Astrocyte of the hippocampus (primary cell): ENCODE measurements at places on chromosomes 6 and 20.

GRCh38 chr20:53276143-53276542 lies 304.0 kb downstream of the TSHZ2 start:
- DNase-seq, result no peak

DNA sequence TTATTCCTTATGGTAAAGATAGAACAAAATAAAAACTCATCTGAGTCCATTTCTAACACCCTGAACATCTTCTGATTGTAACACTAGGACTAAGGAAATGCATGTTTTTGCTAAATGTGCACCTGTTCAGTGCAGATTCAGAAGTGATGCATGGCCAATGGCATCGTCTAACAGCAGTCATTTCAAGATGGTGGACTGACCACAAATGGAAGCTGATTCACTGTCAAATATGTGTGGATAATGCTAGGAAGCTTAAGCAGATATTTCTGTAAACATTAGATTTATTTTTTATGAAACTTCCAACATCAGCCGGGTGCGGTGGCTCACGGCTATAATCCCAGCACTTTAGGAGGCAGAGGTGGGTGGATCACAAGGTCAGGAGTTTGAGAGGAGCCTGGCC lies 394.8 kb downstream of the SAMD5 start:
- DNase-seq, result no peak

GRCh38 chr6:82246370-82246769 lies 1.2 kb downstream of the IBTK start:
- DNase-seq, result no peak

GRCh38 chr6:108164815-108165706 lies 761 bp upstream of the NR2E1 start:
- DNase-seq, result peak; percentile 48

- peak; percentile 21 for DNase-seq
Measured at GRCh38 chr6:121765060-121765459, 329.6 kb downstream of the GJA1 start.

- peak; percentile 67 for DNase-seq
Measured at GRCh38 chr6:81997090-81997926, 244.8 kb upstream of the TENT5A start.

DNA sequence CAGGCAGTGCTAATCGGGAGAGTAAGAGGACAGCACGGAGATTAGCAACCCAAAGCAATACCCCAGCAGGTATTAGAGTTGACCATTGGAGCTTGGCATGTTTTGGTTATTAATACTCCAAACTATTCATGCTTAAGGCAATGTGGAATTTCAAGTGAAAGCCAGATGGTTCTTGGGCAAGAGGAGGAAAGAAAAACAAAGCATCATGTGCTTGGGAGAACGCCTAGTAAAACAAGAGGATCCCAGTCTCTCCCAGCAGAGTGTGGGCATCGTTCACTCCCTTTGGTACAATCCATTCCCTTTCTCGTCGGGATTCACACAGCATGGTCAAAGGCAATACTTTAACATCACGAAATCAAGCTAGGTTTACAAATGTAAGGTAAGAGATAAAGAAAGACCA lies 349.8 kb downstream of the PRKN start:
- DNase-seq, result peak; percentile 69

GRCh38 chr20:53434662-53435061 lies 159.0 kb downstream of the ZNF217 start:
- no peak for DNase-seq

GRCh38 chr6:145551164-145551563 lies 184.2 kb downstream of the EPM2A start:
- no peak for DNase-seq

DNA sequence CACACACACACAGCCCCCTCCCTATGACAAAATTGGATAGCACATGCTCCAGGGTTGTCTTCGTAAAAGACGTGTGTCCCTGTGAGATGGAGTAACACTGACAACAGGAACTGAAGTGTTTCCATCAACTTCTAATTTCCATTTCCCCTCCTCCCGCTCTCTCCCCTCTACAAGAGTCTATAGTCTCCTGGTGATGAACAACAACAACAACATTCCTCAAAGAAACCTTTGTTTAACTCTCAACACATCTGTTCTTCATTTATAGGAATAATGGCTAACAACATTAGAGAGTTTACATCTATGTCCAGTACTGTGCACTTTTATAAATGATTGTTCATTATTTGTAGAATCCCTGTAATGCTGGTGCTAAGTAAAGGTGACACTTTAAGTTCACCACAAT lies 205.8 kb upstream of the SSTR4 start:
- DNase-seq, result no peak

DNA sequence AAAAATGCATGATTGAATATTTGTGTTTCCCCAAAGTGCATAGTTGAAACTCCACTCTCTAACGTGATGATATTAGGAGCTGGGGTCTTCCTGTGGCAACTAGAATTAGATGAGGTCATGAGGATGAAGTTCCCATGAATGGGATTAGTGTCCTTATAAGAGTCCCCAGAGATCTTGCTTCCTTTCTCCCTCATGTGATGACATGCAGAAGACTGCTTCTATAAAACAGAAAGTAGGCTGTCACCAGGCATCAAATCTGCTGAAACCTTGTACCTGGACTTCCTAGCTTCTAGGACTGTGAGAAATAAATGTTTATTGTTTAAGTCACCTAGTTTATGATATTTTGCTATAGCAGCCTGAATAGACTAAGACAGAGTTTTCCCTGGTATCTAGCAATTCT lies 586.5 kb upstream of the EPHA7 start:
- DNase-seq, result no peak

DNA sequence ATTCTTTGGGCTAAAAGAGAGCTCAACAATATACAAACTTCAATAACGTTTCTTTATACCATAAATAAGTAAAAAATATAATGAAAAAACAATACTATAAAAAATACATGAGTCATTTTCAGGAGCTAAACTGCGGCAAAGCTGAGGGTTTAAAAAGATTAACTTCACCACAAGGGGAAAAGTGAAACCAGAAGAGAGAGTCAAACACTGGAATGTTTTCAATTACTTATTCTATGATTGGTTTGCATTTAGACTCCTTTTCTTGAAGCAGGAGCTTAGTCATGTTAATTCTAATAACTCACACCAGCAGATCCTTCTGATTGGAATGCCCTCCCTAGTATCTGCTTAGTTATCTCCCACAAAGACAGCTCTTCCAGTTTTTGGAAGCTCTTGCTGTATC lies 627.3 kb downstream of the UTRN start:
- DNase-seq, result peak; percentile 77

- no peak for DNase-seq
Measured at GRCh38 chr6:41153992-41154625, at the start of gene TREML1. Gene TREML1 (minus strand): TSS chr6:41154347. CDS start chr6:41154288, 59 bp downstream.

- peak; percentile 66 for DNase-seq
Measured at GRCh38 chr20:38252292-38253288, 7.9 kb downstream of the KIAA1755 start.

DNA sequence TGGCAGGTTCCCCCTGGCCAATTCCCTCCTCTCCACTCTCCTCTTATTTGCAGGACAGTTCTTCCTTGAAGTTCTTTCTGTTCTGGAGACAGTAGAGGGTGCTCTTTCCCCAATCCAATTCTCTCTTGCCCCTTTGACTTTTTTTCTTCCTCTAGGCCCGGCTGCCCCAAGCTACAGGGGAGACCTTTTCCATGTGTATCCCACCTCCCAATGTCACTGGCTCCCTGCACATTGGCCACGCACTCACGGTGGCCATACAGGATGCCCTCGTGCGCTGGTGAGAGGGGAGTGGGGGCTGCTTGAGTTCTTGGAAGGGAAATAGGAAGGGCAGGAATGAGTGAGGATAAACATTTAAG lies 1.5 kb downstream of the VARS2 start:
- peak; percentile 81 for DNase-seq

- DNase-seq, result no peak
Measured at GRCh38 chr6:15817100-15817499, 154.3 kb upstream of the DTNBP1 start.

- DNase-seq, result no peak
Measured at GRCh38 chr6:33869826-33870423, 66.1 kb upstream of the MLN start.

DNA sequence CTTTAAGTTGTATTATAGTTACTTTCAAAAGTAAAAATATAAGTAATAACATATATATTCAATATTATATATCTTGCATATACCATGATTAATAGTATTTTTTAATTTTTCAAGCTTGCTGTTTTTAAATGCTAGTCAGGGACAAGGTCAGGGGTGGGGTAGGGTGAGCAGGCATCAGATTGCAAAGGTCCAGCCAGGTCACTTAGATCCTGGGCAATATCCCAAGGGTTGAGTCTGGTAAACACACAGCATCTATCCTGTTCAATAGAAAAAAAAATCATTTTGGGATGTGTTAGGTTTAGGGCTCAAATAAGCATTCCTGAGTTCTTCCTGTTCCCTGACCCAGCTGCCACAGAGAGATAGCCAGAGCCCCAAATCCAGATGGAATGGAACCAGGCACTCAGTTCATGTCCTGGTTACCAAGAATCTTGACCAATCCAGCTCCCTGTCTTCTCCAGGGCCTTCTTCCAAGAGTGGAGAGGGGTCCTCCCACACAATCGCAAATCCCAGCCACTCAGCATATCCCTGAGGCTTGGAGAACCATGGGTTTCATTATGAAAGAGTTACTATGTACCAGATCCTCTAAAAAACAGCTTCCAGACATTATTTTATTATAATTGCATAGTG lies 134.9 kb upstream of the TOP1 start:
- no peak for DNase-seq

- DNase-seq, result no peak
Measured at GRCh38 chr6:28906669-28907068, 17.1 kb downstream of the TRIM27 start.

GRCh38 chr6:160170018-160170680 lies 48.5 kb downstream of the SLC22A1 start:
- DNase-seq, result no peak

GRCh38 chr20:13274275-13274861 lies 53.3 kb downstream of the ISM1 start:
- no peak for DNase-seq

- DNase-seq, result peak; percentile 63
Measured at GRCh38 chr6:147974376-147974775, 368.3 kb upstream of the SASH1 start.

DNA sequence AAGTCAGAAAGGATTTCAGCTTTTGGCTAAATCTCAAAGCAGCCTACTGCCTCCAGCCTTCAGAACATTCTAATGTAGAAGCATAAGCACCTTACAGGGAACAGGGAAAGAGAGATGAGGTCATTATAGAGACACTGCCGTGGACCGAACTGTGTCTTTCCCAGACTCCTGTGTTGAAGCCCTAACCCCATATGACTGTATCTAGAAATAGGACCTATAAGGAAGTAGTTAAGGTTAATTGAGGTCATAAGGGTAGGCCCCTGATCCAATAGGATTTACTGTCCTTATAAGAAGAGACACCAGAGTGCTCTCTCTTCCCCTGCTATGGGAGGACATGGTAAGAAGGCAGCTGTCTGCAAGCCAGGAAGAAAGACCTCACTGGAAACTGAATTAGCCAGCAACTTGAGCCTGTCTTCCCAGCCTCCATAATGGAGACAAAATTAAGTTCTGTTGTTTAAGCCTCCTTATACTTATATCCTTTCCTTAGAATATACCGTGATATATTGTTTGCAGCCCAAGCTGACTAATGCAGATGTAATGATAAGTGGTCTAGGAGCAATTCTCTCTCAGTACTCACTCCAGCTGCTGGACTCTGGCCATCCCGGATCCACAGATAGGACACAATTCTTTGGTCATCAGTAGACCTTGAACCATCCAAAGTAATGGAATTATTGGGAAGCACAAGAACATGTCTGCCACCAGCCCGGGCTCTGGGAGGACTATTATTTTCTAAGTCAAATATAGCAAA lies 71.4 kb downstream of the ALDH5A1 start:
- DNase-seq, result peak; percentile 4

DNA sequence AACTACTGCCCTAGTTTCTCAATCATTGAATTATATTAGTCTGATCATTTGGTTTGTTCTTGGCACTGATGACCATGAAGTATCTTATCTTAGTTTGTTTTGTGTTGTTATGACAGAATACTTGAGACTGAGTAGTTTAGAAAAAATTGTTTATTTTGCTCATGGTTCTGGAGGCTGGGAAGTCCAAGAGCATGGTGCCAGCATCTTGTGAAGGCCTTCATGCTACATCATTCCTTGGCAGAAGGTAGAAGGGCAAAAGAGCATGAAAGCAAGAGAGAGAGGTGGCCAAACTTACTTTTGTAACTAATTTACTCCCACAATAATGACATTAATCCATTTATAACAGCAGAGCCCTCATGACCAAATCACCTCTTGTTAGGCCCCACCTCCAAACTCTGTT lies 40.1 kb upstream of the ANKEF1 start:
- no peak for DNase-seq

GRCh38 chr6:158023597-158023939 lies 41.9 kb downstream of the SYNJ2 start:
- no peak for DNase-seq

GRCh38 chr6:129497481-129498441 lies 212.2 kb downstream of the ARHGAP18 start:
- DNase-seq, result peak; percentile 57

DNA sequence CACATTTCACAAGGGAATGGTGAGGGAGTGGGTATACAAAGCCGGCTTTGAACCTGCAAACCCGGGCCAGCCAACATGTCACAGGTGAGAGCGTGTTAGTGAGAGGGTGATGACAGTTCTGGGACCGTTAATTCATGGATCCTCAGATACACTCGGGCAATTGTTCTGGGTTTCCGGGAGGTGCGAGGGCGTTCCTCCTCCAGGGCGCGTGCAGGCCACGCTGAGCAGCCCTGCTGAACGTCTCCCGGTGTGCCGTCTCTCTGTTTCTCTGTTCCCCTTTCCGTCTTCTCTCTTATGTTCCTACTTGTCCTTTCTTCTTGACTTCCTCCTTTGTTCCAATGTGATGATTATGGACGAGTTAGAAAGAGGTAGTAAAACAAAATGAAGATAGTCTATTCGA lies 130.0 kb upstream of the GMDS start:
- DNase-seq, result no peak

GRCh38 chr6:37033255-37033654 lies 27.8 kb downstream of the FGD2 start:
- DNase-seq, result peak; percentile 16

DNA sequence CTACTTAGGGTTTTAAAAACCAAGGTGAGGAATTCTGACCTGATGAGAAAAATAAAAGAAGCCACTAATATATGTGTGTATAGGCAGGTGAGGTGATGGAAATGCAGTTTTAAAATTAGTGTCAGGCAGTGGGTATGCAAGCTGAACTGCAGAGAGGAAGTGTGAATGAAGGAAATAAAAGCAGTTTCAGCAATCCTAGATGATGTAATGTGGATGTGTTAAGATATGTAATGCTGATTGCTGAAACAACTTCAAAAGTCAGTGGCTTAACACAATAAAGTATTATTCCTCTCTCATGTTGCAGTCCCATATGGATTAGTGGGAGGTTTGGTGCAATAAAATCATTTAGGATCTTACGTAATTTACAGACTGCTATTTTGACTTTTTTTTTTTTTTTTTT lies 119.9 kb upstream of the ASCC3 start:
- no peak for DNase-seq

- no peak for DNase-seq
Measured at GRCh38 chr20:45320948-45321595, 13.0 kb upstream of the MATN4 start.

DNA sequence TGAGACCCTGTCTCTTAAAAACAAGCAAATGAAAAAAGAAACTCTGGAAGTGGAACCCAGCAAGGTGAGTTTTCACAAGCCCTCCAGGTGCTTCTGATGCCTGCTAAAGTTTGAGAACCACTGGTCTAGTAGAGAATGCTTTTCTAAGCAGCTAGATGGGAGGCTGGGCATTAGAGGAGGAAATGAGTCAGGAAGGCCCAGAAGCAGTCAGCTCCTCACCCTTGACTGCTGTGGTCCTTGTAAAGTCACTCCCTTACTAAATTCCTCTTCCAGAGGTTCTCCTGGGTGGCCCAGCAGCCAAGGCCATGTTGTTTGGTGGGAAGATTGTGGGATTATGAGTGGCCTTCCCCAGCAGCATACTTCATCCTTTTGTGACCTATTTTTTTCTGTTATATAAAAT lies 52.0 kb upstream of the FYN start:
- DNase-seq, result peak; percentile 22
